ENCODE measurements at places on chromosomes 7 and 10. TPM values are rescaled to one million over a fixed set of nuclear protein-coding genes. Genes with fewer than 3 reads are reported as not detected.

- H3K4me1 ChIP-seq, result no peaks in the 10 kb centered on the region
- no peaks in the 10 kb centered on the region for H3K36me3 ChIP-seq
- no peak for DNase-seq
- peak overlapping the region; percentile 14 for H3K27ac ChIP-seq
- H3K27me3 ChIP-seq, result no peaks in the 10 kb centered on the region
These were observed 6.9 kb downstream of the IFIT1B start for GRCh38 chr10:89384474-89385340.

DNA sequence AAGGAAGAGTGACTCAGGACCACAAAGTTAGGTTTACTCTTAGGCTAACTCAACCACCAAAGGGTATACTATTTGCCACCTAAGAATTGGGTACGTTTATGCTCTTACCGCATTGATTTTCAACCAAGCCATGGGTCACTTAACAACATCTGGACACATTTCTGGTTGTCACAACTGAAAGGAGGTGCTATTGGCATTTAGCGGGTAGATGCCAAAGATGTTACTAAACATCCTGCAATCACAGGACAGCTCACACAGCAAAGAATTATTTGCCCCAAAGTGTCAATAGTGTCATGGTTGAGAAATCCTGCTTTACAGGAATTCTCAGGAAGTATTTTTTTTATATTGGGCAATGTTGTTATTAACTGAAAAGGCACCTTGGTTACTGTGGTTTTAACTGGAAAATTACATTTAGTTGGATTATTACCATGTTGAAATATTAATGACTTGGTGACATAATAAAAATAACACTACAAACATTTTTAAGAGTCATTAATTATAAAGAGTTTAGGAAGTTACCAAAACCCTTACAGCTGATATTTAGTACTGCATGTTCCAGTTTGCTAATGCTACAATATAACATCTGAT lies 185.0 kb upstream of the TMEM196 start:
- H3K4me1 ChIP-seq, result no peaks in the 10 kb centered on the region
- DNase-seq, result no peak
- H3K27ac ChIP-seq, result no peak overlapping the region

GRCh38 chr10:119302172-119302571 lies 94.8 kb downstream of the GRK5 start:
- peaks cover 54% of the 10 kb centered on the region for H3K4me1 ChIP-seq
- DNase-seq, result no peak
- H3K36me3 ChIP-seq, result no peaks in the 10 kb centered on the region
- no peaks in the 10 kb centered on the region for H3K27me3 ChIP-seq

GRCh38 chr7:42021631-42022030 lies 215.4 kb downstream of the GLI3 start:
- H3K36me3 ChIP-seq, result no peaks in the 10 kb centered on the region
- no peak overlapping the region for H3K4me3 ChIP-seq
- H3K27ac ChIP-seq, result no peak overlapping the region
- no peak for DNase-seq

GRCh38 chr7:47832105-47832715 lies 116.1 kb downstream of the PKD1L1 start:
- H3K36me3 ChIP-seq, result no peaks in the 10 kb centered on the region
- no peak for DNase-seq
- peaks cover 14% of the 10 kb centered on the region for H3K4me1 ChIP-seq
- H3K27ac ChIP-seq, result no peak overlapping the region

DNA sequence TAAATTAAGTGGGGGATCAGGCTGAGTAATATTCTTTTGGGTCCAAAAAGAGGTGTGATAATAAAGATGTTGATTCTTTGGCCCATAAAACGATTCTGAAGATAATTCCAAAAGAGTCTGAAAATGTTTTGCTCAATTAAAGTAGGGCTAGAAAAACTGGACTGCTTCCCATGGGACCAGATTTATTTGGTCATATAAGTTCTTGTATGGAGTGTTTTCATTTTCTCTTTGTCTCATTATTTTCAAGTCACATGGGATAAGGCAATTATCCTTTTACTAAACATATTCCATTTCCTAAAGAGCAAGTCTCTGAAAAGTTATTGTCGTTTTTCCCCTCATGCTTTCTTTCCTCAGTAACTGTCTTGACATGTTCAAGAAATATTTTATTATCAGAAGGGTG lies 41.5 kb downstream of the CDK6 start:
- no peak overlapping the region for H3K27ac ChIP-seq
- H3K4me3 ChIP-seq, result no peak overlapping the region
- H3K27me3 ChIP-seq, result no peaks in the 10 kb centered on the region
- no peak for DNase-seq
- peaks cover 52% of the 10 kb centered on the region for H3K4me1 ChIP-seq

GRCh38 chr10:131785121-131785460 lies 115.7 kb upstream of the PPP2R2D start:
- no peak overlapping the region for H3K4me3 ChIP-seq
- DNase-seq, result no peak
- no peaks in the 10 kb centered on the region for H3K36me3 ChIP-seq
- H3K4me1 ChIP-seq, result no peaks in the 10 kb centered on the region
- no peak overlapping the region for H3K27ac ChIP-seq

- H3K4me3 ChIP-seq, result peak overlapping the region; percentile 75
- H3K4me1 ChIP-seq, result peaks cover 43% of the 10 kb centered on the region
- no peaks in the 10 kb centered on the region for H3K36me3 ChIP-seq
These were observed 911 bp upstream of the HNRNPH3 start for GRCh38 chr10:68330852-68331454.

DNA sequence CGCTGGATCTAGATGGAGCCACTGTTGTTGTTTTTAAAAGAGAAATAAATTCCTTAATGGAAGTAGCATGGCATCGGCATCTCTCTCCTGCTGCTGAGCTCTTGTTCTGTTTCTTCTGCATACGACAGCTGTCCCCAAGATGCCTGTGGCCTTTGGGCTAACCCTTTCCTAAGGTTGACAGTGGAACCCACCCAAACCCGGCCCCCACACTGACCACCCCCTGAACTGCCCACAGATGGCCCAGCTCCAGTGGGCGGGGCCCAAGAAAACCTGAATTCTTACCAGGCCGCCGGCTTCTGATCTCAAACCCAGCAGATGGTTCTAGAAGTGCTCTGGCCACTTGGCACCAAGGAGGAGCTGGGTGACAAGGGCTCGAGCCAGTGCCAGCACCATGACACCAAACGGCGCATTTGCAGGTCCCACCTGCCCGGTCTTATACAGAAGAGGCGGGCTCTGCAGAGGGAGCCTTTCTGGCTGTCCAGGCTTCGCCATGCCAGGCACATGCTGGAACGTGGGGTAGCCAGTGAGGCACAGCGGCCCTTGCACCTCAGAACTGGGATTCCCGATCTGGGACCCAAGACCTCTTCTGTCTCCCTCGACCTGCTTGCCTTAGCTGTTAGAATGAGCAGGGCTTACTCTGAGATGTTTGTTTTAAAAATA lies 82.7 kb downstream of the RGS10 start:
- H3K4me1 ChIP-seq, result no peaks in the 10 kb centered on the region
- no peaks in the 10 kb centered on the region for H3K36me3 ChIP-seq
- no peaks in the 10 kb centered on the region for H3K27me3 ChIP-seq

GRCh38 chr7:81937091-81937490 lies 167.2 kb upstream of the HGF start:
- H3K36me3 ChIP-seq, result no peaks in the 10 kb centered on the region
- no peaks in the 10 kb centered on the region for H3K4me1 ChIP-seq
- DNase-seq, result no peak
- no peaks in the 10 kb centered on the region for H3K27me3 ChIP-seq

GRCh38 chr7:116311816-116312471 lies 101.6 kb downstream of the TES start:
- H3K4me3 ChIP-seq, result no peak overlapping the region
- DNase-seq, result no peak
- no peaks in the 10 kb centered on the region for H3K27me3 ChIP-seq
- peaks cover 7% of the 10 kb centered on the region for H3K4me1 ChIP-seq
- H3K27ac ChIP-seq, result no peak overlapping the region
- no peaks in the 10 kb centered on the region for H3K36me3 ChIP-seq

DNA sequence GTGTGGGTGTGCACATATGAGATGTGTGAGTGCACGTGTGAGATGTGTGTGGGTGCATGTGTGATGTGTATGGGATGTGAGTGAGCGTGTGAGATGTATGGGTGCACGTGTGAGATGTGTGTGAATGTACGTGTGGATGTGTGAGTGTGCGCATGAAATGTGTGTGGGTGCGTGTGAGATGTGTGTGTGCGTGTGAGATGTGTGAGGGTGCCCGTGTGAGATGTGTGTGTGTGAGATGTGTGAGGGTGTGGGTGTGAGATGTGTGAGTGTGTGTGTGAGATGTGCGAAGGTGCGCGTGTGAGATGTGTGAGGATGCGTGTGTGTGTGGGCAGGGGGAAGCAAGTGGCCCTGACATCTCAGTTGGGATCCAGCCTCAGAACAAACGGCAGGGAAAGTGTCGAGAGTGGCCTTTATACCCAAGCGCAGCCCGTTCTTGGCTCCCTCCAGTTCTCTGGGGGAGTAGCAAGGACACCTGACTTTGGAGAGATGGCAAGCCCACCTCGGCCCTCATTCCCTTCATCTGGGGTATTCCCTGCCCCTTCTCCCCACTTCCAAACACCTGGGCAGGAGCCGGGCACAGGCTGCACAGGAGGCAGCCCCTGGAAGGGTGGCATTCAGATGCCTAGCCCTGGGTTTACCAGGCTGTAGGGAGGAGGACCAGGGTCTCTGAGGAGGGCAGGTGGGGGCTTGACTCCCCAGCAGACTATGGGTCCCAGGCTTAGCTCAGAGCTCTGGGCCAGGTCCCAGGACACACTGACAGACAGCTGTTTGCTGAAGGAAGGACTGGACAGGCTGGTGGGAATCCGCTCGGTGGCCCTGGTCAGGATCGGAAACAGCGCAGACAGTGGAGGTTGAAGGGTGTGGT lies 31.6 kb downstream of the PPIF start:
- H3K4me1 ChIP-seq, result peaks cover 15% of the 10 kb centered on the region
- H3K36me3 ChIP-seq, result no peaks in the 10 kb centered on the region
- DNase-seq, result no peak
- H3K27ac ChIP-seq, result no peak overlapping the region
- no peak overlapping the region for H3K4me3 ChIP-seq
- H3K27me3 ChIP-seq, result no peaks in the 10 kb centered on the region

DNA sequence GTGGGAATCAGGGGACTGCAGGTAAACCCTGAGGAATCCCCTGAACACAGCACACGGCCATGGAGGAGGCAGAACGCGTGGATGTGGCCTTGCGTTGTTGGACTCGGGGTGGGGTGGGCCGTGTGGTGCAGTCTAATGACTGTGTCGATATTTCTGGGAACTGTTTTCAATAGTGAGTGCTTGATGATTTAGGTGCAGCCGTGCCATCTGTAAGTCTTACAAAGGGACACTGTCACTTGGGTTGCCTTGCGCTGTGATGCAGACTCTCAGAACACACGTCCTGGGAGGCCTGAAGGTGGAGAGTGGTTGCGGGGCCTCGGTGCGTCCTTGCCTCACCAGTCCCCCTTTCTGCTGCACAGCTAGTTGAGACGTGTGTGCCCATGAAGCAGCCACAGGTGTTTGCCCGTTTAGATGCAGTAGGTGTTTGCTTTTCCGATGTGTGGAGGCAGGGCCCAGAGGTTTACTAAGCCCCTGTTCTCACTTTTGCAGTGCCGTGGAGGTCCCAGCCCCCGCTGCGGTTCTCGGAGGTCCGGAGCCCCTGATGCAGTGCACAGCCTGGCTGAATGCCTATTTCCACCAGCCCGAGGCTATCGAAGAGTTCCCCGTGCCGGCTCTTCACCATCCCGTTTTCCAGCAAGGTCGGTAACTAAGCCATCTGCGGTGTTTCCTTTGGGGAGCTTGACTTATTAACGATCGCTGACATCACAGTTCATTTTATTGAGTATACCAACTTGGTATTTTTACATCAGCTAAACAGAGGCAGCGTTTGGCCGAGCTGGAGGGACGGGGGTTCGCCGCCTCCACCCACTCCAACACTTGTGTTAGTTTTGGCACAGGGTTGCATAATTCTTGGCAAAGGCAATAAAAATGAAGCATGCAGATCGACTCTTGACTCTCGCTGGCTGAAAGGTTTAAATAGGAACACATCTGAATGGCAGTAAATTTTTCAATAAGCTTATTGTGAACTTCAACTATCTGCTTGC lies 240.7 kb downstream of the MGMT start:
- H3K27ac ChIP-seq, result no peak overlapping the region
- H3K4me1 ChIP-seq, result no peaks in the 10 kb centered on the region
- H3K27me3 ChIP-seq, result no peaks in the 10 kb centered on the region
- peak; percentile 43 for DNase-seq

DNA sequence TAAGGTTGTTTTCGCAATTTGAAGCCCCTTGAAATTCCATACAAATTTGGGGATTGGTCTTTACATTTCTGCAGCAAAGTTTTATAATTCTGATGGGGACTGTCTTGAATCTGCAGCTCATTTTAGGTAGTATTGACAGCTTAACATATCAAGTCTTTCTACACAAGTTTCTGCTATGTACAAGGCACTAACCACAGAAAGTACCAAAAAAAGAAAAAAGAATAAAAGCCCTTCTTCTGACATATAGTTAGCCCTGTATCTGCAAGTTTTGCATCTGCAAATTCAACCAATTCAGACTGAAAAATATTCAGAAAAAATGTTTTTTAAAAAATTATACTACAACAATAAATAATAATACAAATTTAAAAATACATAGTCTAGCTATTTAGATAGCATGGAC lies 15.3 kb downstream of the POT1 start:
- H3K36me3 ChIP-seq, result no peaks in the 10 kb centered on the region
- H3K4me3 ChIP-seq, result no peak overlapping the region
- no peaks in the 10 kb centered on the region for H3K4me1 ChIP-seq
- no peak for DNase-seq
- no peak overlapping the region for H3K27ac ChIP-seq
- H3K27me3 ChIP-seq, result no peaks in the 10 kb centered on the region

GRCh38 chr10:56537984-56538383 lies 176.9 kb upstream of the ZWINT start:
- H3K4me1 ChIP-seq, result no peaks in the 10 kb centered on the region
- H3K36me3 ChIP-seq, result no peaks in the 10 kb centered on the region
- no peaks in the 10 kb centered on the region for H3K27me3 ChIP-seq
- no peak for DNase-seq
- no peak overlapping the region for H3K27ac ChIP-seq

GRCh38 chr7:129948877-129949291 lies 3.9 kb downstream of the UBE2H start:
- H3K4me1 ChIP-seq, result peaks cover 49% of the 10 kb centered on the region
- H3K27ac ChIP-seq, result peak overlapping the region; percentile 98
- H3K36me3 ChIP-seq, result no peaks in the 10 kb centered on the region

GRCh38 chr10:19816411-19817230 lies at the start of gene PLXDC2:
PLXDC2 (plus strand) TSS chr10:19816432.
- no peaks in the 10 kb centered on the region for H3K27me3 ChIP-seq
- peak within 1 kb of the TSS; percentile 47 for H3K4me3 ChIP-seq
- H3K4me1 ChIP-seq, result peaks cover 20% of the 10 kb centered on the region
- H3K27ac ChIP-seq, result peak within 1 kb of the TSS; percentile 71

Gene CTAGE8
- total RNA-seq, result 3.4 TPM

Gene PHKG1
- total RNA-seq, result not detected

Gene CRPPA
- 1.0 TPM for total RNA-seq

Gene ASB10
- total RNA-seq, result not detected

Gene NKX1-2
- total RNA-seq, result not detected

Gene SCART1
- 11.2 TPM for total RNA-seq

Gene CACNB2
- 12.5 TPM for total RNA-seq

Gene APBB1IP
- 4.0 TPM for total RNA-seq

Gene ACSM6
- 0.52 TPM for total RNA-seq

Gene WNT2
- not detected for total RNA-seq

Gene CYP2C8
- 3.4 TPM for total RNA-seq

Gene SFRP5
- total RNA-seq, result 163 TPM

Gene RBM20
- total RNA-seq, result 14.5 TPM

Gene SFTPA1
- total RNA-seq, result not detected

Gene ADARB2
- total RNA-seq, result 12.2 TPM
